ENCODE measurements at places on chromosomes 7 and 10. TPM values are rescaled to one million over a fixed set of nuclear protein-coding genes. Genes with fewer than 3 reads are reported as not detected.

GRCh38 chr7:112238330-112238729 lies 31.8 kb downstream of the ZNF277 start:
- DNase-seq, result no peak

DNA sequence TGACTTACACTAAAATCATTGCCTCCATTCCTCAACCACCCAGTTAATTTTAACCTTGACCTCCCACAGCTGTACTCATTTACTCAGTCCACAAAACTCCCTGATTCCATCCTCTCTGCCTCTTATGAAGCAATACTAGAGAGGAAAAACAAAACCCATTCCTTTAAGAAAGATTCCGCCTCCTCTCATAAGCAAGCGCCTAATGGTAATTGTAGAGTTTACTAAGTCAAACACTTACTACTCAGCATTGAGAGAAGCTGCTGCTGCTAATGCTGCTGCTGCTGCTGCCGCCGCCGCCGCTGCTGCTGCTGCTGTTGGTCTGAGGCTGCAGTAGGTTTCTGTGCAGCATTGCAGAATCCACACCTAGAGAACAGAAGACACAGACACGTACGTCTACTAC lies 2.1 kb upstream of the ADD3 start:
- DNase-seq, result no peak

DNA sequence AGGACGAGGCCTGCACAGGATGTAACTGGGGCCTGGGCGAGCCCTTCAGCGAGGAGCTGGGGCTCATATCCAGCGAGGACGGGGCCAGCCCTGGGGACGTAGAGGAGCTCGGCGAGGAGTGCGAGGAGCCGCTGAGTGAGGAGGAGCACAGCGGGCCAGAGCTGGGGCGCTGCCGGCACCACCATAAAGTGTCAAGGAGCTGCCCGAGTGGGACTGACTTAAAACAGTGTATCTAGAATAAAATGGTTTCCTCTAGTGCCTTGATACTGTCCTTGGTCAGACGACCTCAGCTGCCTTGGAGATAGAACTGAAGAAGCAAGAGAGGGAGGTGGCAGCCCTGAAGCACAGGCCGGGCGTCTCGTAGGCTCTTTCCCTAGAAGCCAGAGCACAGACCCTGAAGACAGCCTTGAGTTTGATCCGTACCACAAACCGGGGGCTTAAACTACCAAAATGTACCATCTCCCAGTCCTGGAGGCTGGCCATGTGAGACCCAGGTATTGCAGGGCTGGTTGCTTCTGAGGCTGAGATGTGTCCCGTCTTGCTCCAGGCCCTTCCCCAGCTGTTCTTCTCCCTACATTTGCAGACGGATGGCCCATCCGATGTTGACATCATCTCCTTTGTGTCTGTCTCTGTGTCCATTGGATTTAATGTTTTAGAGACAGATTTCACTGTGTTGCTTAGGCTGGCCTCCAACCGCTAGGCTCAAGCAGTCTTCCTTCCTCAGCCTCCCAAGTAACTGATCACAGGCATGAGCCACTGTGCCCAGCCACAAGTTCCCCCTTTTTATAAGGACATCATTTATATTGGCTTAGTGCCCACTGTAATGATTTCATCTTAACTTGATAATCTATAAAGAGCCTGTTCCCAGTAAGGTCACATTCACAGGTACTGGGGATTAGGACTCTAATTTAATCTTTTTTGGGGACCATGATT lies 35.8 kb downstream of the DNAJB6 start:
- DNase-seq, result no peak

DNA sequence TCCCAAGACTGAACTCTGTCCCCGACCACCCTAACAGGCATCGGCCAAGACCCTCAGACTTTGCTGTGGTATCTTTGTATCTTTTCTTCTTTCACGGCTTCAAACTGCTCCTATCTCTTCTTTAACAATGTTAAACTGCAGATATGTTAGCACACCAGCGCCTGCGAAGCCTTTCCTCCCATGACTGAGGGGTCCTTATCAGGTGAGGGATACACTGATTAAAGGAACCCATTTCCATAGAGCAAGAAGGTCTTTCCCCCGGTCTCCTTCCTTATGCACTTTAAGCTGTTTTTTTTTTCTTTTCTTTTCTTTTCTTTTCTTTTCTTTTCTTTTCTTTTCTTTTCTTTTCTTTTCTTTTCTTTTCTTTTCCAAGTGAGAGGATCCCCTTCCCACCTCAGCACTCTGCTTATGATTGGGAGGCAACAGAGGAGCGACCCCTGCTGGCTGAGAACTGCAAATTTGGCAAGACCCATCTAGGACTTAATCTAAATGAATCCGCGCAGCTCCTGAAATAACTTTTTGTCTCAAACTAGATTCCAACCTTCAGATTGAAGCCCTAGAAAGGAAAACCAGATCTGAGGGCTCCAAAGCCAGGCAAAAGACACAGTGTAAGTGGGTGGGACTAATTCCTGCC lies 109.9 kb downstream of the ITGB8 start:
- peak; percentile 17 for DNase-seq

- no peak for DNase-seq
Observed at GRCh38 chr10:28840971-28841370, 163.7 kb downstream of the BAMBI start.

- no peak for DNase-seq
Observed at GRCh38 chr7:103689255-103689654, 243.2 kb upstream of the SLC26A5 start.

DNA sequence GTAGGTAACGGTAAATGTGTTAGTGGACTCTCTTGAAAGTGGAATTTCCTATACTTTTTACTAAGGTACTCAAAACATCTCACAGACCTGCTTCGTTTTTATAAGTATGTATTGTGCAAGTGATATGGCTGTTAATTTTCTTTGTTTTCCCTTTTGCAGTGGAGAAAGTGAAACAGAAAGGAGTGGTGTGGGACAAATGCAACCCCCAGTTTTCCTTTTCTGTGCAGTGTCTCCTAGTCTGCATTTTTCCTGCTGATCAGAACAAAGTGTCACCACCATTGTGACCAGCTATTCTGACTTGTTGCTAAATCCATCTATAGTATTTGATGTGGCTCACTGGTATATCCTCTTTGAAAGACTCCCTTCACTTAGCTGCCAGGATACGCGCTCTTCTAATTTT lies 410.0 kb downstream of the EXOC4 start:
- DNase-seq, result no peak

- no peak for DNase-seq
Observed at GRCh38 chr10:63614371-63614891, 93.2 kb downstream of the REEP3 start.

GRCh38 chr7:132359743-132360142 lies 216.5 kb downstream of the PLXNA4 start:
- DNase-seq, result no peak

GRCh38 chr10:20489961-20490360 lies 407.1 kb downstream of the NEBL start:
- DNase-seq, result no peak

DNA sequence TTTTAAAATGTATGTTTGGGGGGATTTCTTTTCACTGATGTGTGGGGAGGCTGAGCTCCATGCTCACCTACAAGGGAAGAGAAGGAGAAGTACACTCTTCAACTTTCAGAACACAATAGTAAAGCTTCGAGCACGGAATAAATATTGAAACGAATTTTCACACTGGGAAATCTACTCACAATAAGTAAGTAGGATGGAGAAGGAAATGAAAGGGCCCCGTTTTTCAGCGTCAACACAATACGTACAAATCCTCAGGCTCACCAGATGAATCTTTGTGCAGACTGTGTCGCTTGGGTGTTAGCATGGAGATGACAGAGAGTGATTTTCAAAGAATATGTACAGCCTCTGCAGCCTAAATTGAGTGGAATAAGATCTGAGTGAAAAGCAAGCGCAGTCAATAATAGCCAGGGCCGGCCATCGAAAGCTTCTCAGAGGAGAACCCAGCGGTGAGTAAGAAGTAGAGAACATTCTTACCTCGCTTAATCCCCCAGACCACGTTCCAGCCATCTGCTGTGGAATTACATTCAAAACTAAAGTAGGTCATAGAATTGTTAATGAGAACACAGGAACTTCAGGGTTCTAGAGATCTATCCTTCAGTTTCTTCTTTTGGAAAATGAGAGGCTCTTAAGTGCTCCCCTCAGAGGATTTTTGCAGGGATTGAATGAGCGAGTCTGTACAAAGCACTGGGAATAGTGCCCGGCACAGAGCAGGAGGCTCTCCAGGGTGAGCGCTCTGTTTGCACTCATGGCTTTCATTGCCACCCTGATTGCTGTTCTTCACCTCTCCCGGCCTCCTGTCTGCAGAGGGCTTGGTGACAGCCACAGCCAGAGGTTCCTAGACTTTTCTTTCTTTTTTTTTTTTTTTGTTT lies 292.8 kb downstream of the SFMBT2 start:
- no peak for DNase-seq

GRCh38 chr10:118571123-118571522 lies 24.3 kb downstream of the PRLHR start:
- no peak for DNase-seq

DNA sequence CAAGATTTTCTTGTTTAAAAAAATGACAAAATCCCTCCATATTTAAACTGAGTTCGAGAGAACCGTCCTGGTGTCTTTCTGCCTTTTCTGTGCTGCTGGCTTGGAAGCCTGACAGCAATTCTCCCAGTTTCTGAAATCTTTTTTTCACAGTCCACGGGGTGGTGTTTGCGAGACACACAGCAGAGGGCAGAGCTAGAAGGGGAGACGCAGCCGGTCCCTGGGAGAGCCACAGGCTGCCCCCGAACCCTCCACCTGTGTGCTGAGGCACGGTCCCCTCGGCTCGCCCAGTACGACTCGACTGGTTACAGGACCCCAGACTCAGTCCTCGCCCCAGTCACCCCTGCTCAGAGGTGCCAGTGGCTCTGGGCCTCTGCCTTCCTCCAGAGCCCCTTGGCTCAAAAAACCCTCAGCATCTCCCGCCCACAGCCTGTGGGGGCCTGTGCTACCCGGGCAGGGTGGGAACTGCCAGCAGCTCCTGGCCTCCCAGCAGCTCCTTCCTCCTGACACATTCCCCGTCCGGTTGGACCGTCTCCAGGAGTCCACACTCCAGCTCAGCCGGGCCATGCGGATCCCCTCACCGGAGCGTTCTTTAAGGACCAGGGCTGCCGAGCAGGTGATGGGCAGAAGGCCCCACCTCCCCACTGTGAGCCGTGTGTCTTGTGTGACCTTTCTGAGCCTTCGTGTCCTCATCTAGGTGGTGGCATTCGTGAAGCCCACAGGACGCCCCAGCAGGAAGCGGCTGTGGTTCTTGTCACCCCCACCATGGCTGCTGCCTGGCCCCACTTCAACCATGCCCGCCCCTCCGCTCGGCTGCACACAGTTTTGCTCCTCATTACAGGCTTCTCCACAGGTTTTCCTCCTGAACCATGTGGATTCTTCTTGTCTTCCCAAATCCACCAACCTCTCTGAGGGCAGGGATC lies 52.3 kb upstream of the EN2 start:
- DNase-seq, result no peak

DNA sequence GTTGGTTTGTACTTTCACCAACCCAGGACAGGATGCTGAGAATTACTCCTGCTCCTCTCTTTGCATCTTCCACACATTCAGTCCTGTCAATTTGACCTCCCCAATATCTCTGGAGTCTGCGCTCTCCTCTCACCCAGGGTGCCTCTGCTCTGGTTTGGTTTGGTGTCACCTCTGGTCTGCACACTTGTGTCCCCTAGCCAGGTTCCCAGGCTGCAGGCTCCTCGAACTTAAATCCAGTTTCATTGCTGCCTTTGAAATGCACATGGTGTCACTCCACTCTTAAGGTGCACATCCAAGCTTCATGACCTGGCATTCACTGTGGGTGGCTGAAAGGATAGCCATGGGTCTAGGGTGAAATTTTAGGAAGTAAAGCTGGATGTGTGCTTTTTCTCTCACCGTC lies 271.6 kb downstream of the RPS24 start:
- DNase-seq, result no peak

DNA sequence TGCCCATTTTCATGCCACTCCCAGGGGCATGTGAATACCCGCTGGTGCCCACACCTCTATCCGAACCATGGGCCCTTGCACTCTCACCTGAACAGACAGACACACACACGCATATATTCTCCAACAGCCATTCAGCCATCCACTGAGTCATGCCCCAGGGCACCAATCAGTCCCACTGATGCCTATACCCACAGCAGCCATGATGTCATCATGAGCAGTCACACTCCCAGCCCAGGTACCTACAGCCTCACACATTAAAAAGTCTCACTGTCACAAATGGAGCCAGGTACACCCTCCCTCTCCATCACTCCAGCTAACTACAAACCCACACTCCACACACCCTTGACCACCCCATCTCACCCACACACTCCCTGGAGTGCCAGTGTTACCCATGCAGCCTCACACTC lies 12.2 kb downstream of the VSIR start:
- DNase-seq, result no peak

- DNase-seq, result no peak
Observed at GRCh38 chr10:102555781-102556328, 52.1 kb downstream of the SUFU start.

DNA sequence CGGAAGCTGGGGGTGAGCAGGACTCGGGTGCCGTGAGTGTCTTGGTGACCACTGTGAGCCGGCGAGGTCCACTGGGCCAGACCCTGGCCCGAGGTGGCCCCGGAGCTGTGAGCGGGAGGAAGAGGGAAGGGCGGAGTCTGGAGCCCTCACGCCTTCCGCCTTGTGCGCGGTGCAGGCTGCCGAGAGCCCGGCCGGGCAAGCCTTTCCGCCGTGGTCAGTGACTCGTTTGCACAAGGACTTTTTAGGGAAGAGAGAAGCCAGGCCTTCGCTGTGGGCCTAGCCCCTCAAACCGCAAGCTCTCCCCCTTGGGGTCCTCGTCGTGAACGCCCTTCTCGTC lies 40.9 kb upstream of the ZNF32 start:
- peak; percentile 22 for DNase-seq

GRCh38 chr7:77727936-77728701 lies 31.9 kb downstream of the RSBN1L start:
- no peak for DNase-seq

- DNase-seq, result no peak
Observed at GRCh38 chr10:81179805-81180452, 642.2 kb downstream of the SH2D4B start.

DNA sequence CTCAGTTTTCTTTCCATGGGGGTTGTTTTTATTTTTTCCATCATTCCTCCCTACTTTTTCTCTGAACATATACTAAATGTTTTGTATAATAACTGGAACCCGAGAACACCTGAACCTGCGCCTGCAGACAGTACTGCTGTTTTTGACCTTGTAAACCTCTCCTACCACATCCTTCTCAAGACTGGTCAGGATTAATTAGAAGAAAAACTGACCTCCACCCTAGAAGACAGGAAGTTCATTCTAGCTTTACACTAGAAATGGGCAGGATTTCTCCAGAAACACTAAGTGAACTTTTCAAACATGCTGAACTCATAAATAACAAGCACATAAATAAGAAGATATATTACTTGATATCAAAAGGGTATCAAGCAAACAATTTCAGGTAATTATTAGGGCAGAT lies 751 bp upstream of the HYCC1 start:
- DNase-seq, result no peak

- no peak for DNase-seq
Observed at GRCh38 chr7:114900127-114900526, 21.8 kb upstream of the MDFIC start.

ABCF2 gene
- 34.3 TPM for total RNA-seq

AGR2 gene
- total RNA-seq, result not detected

ALOX5 gene
- total RNA-seq, result 6.7 TPM

MTURN gene
- total RNA-seq, result 4.1 TPM

SFTPA1 gene
- total RNA-seq, result not detected

NPC1L1 gene
- not detected for total RNA-seq

SLC4A2 gene
- 106 TPM for total RNA-seq

Measured in activated CD4-positive, alpha-beta T cell treated with anti-CD3 and anti-CD28 coated beads, Interleukin-2, amount 10 ng/mL, durations not matched to agents 7 days and 5 days (primary cell).